ENCODE measurements at places on chromosomes 3 and 15.

GRCh38 chr3:168085491-168086119, 10.1 kb downstream of the GOLIM4 start:
- DNase-seq = no peak

- DNase-seq = no peak
Measured at GRCh38 chr3:196486263-196486662, 17.3 kb downstream of the RNF168 start.

GRCh38 chr3:64552966-64553365, 134.8 kb downstream of the ADAMTS9 start:
- no peak for DNase-seq

- DNase-seq = no peak
Measured at GRCh38 chr3:17013050-17013449, 128.3 kb downstream of the PLCL2 start.

GRCh38 chr3:18747383-18747782, 322.2 kb upstream of the SATB1 start:
- DNase-seq = no peak

GRCh38 chr15:36502509-36502908, 76.9 kb upstream of the CDIN1 start:
- no peak for DNase-seq

DNA sequence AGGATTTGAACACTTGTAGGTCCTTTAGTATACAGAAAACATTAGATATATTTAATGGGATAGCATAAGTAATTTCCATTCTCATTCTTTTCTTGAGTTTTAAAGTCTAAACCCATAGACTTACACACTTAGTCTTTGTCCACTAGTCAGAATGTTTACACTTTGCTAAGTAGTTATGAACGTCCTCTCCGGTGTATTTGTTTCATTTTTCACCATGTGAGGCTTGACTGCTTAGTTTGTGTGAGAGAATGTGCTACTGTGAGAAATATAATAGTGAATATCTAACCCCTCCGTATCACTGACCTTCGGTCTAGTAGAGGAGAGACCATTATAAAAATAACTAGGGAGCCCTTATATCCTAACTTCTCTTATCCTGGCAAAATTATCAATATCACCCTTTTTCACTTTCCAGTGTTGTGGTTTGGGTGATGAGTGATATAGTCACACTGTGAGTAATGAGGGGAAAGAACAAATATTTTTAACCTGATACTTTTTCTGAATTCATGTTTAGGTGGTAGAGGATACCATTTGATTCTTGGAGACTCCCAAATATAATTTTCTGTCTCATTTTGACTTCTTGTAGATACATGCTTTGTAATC, 122.4 kb downstream of the UBE2E2 start:
- no peak for DNase-seq
